Stimulated activated CD4-positive, alpha-beta T cell treated with anti-CD3 and anti-CD28 coated beads, Interleukin-4, amount 100 ng/mL, for 24 hours (primary cell): ENCODE measurements at places on chromosomes 2 and 18.

DNA sequence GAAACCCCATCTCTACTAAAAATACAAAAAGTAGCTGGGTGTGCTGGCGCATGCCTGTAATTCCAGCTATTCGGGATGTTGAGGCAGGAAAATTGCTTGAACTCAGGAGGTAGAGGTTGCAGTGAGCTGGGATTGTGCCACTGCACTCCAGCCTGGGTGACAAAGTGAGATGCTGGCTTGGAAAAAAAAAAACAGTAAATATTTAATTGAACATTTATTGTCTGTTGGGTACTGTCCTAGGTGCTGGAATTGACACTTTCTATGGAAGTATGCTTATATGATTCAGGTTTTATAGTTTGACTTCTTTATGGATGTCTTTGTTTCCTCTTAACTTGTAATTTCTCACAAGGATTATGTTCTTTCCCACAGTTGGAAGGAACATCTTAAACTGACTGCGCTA is 633.1 kb upstream of the SETBP1 start:
- DNase-seq, result no peak

GRCh38 chr2:191693778-191694177 is 15.8 kb downstream of the NABP1 start:
- DNase-seq, result no peak

GRCh38 chr2:205117125-205117524 is 565.2 kb upstream of the NRP2 start:
- DNase-seq, result no peak

GRCh38 chr2:71566372-71566771 is 113.0 kb downstream of the DYSF start:
- DNase-seq, result no peak

GRCh38 chr2:30040147-30040546 is 106.7 kb upstream of the YPEL5 start:
- no peak for DNase-seq

DNA sequence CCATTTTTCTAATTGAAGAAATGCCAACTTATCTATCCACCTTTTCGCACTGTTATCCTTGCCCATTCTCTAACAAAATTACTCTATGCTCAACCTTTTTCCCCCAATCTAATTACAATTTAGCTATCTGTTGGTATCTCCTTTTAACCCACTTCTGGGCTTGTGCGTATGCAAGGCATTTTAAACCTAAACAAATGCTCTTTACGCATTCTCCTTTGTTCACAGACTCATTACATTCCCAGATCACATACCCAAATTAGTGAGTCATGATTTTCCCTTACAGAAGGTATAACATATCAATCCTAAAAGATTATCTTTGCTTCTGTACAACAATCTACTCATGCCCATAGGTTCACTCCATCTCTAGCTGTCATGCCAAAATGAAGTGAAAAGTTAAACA is 71.7 kb upstream of the LYPD1 start:
- no peak for DNase-seq

- DNase-seq, result no peak
Observed at GRCh38 chr18:9631814-9632496, 17.6 kb upstream of the PPP4R1 start.

GRCh38 chr2:179098080-179098689 is 48.2 kb upstream of the CCDC141 start:
- DNase-seq, result no peak

- DNase-seq, result no peak
Observed at GRCh38 chr18:7577706-7578105, 10.6 kb downstream of the PTPRM start.

DNA sequence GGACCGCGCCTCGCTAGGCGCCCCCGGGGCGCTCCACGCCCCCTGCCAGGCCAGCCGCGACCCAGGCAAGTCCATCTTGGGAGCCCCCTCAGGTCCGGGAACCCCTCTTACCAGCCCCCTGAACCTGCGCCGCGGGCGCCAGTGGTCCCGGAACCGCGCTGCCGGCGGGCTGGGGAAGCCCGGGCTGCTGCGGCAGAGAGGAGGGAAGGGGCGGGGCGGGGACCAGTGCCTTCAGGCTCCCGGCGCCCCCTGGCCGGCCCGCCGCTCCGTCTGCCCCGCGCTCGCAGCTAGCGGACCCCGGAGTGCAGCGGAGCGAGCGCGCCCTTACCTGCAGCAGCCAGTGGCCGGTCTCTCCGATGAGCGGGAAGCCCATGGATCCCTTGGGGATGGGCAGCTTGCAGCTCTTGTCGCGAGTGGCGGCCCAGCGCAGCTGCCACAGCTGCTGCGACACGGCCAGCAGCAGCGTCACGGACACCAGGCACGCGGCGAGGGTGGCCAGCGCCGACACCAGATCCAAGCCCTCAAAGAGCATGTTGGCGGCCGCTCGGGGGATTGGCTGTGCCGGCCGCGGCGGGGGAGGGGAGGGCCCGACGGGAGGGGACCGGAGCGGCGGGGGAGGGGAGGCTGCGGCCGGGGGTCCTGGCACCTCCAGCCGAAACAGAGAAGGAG is at the start of gene CYP26B1:
Gene CYP26B1, minus strand, starts transcription at position 560 of the 669 bp plus-strand sequence. Its CDS starts 28 bp downstream, at position 532.
- no peak for DNase-seq

- DNase-seq, result no peak
Observed at GRCh38 chr2:67065046-67065445, 332.1 kb upstream of the ETAA1 start.

DNA sequence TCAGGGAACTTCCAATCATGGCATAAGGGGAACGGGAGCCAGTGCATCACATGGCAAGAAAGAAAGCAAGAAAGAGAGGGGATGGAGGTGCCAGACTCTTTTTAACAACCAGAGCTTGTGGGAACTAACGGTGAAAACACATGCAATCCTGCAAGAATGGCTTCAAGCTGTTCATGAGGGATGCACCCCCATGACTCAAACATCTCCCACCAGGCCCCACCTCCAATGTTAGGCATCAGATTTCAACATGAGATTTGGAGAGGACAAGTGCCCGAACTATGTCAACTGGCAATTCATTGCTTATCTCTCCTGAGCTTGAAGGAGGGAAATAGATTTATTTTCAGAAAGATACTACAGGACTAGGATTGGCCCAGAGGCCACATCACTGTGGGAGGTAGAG is 270.0 kb downstream of the SLC4A3 start:
- DNase-seq, result no peak

DNA sequence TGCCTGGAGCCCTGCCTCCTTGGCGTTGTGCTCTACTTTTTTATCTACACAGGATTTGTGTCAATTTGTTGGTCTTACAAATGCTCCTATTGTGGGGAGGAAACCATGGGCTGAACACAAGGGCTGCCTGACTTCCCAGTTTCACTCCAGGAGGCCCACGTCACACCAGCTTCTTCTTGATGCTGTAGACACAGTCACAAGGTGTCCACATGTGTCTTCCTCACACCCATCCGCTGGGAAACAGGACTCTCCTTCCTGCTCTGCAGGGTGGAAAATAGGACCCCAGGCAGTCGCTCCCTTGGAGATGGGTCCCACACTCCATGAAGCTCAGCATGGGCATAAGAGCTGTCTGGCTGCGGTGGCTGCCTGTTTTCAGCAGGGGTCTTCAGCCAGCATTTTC is 468.2 kb downstream of the EPHA4 start:
- DNase-seq, result no peak

DNA sequence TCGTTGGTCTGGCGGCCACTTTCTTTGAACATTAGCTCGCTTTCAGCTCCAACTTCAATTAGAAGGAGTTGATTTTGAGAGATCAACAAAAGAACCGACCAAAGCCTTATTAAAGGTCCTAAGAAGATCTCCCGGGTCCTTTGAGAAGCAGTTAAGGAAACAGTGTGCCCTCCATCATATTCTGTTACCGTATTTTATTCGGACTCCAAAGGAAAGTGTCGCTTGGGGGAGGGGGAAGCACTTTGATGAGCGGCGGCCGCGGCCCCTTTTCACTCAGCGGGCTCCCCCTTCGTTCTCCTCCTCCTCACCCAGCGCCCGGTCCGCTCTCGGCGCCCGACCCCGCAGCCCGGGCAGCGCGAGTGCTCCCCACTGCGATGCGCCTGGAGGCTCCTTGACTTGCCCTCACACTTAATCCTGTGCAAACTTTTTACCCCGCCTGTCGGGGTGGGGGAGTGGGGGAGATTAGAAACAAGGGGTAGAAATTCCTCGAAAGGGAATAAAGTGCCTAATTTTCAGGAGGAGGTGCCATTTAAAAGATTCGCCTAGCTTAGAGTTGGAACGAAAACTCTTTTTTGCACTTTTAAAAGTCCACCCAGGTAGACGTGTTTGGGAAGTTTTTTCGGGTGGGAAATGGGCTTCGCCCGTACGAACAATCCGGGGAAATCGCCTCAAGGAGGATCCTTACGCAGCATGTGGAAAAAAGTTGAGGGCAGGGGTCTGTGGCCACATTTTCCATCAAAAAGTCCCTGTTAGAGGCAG is 1.2 kb upstream of the OTX1 start:
- DNase-seq, result no peak

GRCh38 chr18:36912887-36913286 is 84.0 kb downstream of the KIAA1328 start:
- no peak for DNase-seq

- no peak for DNase-seq
Observed at GRCh38 chr2:98436734-98437133, 7.9 kb upstream of the INPP4A start.

DNA sequence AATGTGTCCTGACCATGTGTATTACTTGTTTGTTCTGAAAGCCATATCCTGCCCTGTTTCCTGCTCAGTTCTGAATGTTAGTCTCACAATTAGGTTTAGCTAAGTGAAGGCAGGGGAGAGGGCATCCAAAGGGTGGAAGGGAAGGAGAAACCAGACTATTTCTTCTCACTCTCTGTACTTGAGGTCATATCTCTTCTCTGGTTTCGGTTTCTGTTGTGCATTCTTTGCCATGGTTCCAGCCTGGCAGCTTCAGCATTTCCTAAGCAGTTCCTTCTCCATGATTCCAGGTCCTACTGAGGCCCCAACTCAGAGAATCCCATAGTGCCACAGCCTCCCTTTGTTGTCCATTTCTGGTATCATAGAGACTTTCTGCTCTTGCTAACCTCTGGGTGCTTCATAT is 40.3 kb upstream of the HNMT start:
- DNase-seq, result no peak

DNA sequence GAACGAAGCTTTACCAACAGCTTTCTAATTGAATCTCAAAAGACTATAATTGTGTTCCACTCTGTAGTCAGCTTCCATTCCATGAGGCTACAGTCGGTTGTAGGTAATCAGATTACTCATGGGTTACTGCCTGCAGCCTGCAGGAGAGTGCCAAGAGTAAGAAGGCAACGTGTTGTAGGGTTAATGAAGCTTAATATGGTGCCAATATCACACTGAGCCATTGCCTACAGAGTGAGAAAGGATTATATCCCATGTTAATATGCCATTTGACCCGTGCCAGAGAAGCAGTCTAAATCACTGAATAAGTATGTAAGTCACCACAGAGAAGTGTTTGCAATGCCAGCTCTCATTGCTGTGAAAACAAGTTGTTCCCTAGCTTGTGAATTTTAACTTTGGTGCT is 734.5 kb upstream of the ACVR2A start:
- no peak for DNase-seq

DNA sequence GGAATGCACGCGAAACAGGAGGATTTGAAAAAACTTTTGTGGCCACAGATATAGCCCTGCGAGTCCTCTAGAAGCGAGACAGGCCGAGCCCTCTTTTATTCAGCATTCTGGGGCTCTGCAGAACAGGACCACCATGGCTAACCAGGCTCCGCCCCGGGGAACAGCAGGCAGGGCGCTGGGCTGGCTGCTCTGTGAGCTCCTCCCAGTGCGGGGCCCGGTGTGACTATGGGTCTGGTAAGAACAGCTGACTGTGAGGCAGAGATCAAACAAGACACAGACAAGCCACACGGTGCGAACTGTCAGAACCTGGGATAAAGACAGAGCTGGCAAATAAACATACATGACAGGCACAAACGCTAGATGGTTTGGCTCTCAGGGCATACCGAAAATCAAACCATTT is 15.5 kb downstream of the PXDN start:
- no peak for DNase-seq

- DNase-seq, result no peak
Observed at GRCh38 chr2:222608081-222608480, 47.8 kb downstream of the FARSB start.

DNA sequence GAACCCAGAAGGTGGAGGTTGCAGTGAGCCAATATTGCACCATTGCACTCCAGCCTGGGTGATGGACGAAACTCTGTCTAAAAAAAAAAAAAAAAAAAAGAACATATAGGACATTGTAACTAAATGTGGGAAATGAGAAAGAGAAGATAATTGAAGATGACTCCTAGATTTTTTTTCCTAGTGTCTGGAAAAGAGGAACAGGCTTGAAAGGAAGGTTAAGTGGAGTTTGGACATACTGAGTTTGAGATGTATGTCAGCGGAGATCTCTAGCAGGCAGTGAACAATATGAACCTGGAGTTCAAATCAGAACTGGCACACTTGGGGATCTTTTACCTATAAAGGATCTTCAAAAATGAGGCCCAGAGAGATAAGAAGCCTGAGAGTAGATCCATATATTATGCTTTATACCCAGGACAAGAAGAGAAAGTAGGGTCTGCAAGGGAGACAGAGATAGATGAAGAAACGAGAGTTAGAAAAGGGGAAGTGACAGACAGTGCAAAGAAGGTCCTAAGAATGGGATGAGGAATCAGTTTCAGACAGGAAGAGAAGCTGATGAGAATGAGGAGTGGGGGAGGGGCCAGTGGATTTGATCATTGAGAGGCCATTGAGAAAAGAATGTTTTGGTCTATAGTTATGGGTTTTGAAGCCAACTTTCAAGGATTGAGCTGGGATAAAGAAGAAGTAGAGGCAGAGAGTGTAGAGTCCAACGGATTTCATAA is 46.9 kb upstream of the CD28 start:
- DNase-seq, result no peak

DNA sequence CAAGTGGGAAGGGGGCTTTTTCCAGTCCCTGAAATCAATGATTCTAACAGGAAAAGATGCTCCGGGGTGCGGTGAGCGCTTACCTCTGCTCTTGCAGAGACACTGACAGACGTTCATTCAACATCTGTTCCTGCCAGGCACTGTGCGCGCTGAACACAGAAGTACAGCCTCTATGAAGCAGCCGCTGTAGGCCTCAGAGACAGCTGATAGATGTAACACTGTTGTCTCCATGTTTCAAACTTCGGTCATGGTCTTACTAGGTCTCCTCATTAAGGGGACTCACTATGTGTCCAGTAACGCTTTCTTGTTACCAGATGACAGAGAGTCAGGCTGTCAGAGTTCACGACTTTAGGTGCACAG is 649 bp upstream of the CLIP4 start:
- no peak for DNase-seq

DNA sequence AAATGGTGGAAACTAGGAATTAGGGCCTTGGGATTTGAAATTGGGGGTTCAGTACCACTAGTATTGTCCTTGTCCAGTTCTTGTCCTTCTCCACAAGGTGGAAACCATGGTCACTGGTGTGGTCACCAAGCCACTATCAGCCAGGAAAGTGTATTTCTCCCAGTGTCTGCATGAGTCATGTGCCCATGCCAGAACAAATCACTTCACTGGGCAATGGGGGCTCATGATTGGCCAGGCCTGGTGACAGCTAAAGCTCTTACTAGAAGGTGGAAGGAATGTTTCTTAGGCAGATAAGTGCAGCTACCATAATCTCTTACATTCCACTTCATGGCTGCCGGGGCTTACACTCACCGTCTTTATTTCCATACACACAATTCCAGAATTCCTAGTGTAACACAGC is 124.8 kb upstream of the TACR1 start:
- no peak for DNase-seq
